ENCODE measurements at places on chromosomes 2 and 18.

- no peak for DNase-seq
Observed at GRCh38 chr18:13464432-13465123, 246.0 kb downstream of the LDLRAD4 start.

- DNase-seq = no peak
Observed at GRCh38 chr18:35050028-35050546, 8.9 kb downstream of the MAPRE2 start.

GRCh38 chr2:229269941-229270340 lies 1.1 kb downstream of the PID1 start:
- no peak for DNase-seq

GRCh38 chr2:128494640-128495321 lies 176.1 kb upstream of the HS6ST1 start:
- DNase-seq = no peak

GRCh38 chr2:238523158-238524110 lies 96.7 kb downstream of the ASB1 start:
- no peak for DNase-seq

GRCh38 chr2:305366-305765 lies 17.5 kb upstream of the ALKAL2 start:
- DNase-seq = no peak

GRCh38 chr2:33275689-33276444 lies 200.6 kb upstream of the RASGRP3 start:
- DNase-seq = no peak

- no peak for DNase-seq
Observed at GRCh38 chr2:241733391-241734207, 831 bp upstream of the D2HGDH start.

All from putamen (tissue), 1 donor.